ENCODE measurements at places on chromosomes 6 and 20.

GRCh38 chr6:115485400-115485799 is 575.3 kb downstream of the FRK start:
- DNase-seq: peak; percentile 91

GRCh38 chr6:89047473-89047872 is 33.1 kb upstream of the PNRC1 start:
- DNase-seq: no peak

DNA sequence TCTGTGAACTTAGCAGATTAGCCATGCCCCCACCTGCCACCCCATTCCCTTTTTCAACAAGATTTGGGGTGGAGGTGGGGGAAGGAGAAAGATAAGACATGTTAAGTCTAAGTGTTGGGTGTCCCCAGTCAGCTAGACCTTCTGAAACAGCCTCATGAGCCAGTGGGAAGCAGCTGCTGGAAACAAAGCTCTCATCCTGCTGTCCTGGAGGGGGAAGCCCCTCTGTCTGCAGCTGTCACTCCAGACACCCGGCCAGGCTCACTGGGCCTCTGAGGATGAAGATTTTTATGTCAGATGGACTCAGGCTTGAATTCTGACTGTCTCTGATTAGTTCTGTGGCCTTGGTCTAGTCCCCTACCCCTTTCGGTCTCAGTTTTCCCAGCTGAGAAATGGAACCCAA is 1.1 kb downstream of the BPIFB3 start:
- no peak for DNase-seq

- no peak for DNase-seq
Observed at GRCh38 chr6:166262743-166263515, 45.3 kb downstream of the PRR18 start.

GRCh38 chr6:134198093-134198492 is 119.8 kb downstream of the SGK1 start:
- no peak for DNase-seq

GRCh38 chr6:56408976-56409375 is 161.6 kb upstream of the COL21A1 start:
- no peak for DNase-seq

- DNase-seq: no peak
Observed at GRCh38 chr6:31871046-31871659, 7.6 kb downstream of the SLC44A4 start.

GRCh38 chr20:8232332-8232731 is 100.3 kb downstream of the PLCB1 start:
- DNase-seq: no peak

GRCh38 chr6:155872961-155873360 is 417.3 kb upstream of the NOX3 start:
- DNase-seq: no peak

All from NCI-H1436 (cell line).